ENCODE measurements at places on chromosomes 1 and 21.

DNA sequence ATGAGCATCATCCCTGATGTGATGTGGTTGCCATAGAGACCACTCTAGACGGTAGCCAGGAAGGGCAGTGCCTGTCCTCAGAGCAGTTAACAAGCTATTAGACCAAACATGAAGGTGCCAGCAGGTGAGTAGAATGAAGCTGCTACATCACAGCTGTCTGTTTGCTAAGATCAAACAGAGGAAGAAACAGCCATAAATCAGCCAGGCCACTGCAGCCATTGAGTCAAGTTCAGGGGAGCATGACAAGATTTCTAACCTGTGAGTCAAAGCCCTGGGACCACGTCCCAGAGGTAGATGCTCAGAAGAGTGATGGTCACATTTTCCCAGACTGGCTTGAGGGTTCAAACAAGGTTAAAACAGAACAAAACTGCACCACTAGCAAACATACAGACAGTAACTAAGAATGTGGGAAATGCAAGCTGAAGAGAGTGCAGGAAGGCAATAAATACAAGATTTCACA lies 450.6 kb upstream of the DAB1 start:
- no peak for DNase-seq

GRCh38 chr1:231248778-231249177 lies 7.8 kb downstream of the GNPAT start:
- DNase-seq: no peak

DNA sequence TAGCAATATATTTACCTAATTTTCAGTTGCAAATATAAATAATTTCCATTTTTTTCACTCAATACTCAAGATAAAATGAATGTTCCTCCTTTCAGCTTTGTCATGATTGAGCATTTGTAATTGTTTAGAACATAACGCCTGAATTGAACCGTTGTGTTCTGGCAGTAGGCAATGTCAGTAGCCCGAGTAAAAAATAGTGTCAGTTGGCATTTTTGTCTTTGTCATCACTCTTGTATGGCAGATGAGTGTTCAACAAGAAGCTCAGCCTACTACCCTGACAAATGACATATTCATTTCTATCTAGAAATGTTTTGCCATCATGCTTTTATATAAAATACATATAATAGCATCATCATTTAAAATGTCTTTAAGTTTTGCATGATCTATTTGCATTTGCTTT lies 691.4 kb upstream of the NCAM2 start:
- DNase-seq: no peak

DNA sequence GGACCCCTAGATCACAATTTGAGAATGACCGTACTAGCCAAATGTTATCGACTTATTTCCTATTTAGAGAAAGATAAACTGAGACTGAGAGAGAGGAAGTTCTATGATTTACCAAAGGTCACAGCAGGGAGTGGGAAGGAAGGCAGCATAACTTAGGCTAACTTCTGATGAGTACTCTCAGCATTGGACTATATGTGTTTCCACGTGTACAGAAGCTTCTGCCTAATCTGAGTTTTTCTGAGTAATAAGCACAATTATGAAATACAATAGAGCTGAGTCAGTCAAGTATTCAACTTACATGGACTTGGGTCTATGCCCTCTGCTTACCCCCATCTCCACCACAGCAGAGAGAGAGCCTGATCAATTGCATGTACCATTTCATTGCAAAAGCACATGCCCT lies 88.1 kb upstream of the HIVEP3 start:
- no peak for DNase-seq

DNA sequence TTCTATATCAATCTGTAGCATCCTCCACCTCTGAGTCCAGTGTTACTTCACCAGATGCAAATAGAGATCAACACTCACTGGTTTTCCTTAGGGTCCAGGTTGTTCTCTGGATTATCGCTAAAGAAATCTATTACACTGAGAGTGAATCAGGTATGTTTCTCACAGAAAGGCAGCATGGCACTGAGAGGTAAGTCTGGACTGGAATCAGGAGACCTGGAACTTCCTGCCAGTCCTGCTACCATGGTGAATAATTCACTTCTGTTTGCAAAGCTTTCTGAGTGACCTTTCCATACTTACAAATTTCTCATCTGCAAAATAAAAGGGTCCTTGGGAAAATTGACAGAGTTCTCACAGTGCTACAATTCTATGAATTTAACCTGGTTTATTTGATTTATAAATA lies 1583.3 kb downstream of the MRPL39 start:
- DNase-seq: no peak

DNA sequence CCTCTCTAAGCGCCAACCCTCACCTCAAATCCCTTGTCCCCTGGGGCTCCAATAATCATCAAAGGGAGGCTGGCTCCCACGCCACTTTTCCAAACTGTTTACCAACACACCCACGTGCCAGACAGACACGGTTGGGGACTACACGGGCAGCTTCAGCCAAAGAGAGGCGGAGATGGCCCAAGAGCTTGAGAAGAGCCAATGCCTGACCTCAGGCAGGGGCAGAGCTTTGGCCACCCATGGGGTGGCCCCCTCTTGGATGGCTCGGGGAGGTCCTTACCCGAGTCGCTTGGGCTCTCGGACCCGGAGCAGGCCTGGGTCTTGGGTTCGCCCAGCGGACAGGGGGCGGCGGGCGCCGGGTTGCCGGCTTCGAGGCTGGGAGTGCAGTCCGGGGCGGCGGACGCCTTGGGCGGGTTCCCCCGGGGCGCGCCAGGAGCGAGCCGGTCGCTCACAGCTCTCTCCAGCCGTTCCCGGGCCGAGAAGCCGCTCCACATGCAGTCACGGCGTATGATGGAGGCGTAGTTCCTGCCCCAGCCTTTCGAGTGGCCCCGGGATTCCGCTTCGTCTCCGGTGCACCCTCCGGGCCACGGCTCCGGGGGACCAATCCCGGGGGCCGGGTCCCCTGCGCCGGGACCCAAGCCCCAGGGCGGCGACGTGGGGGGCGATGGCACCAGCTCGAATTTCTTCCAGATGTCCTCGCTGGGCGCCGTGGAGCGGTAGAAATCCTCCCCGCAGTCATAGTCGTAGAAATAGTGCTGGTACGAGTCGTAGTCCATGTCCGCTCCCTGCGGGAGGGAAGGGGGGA lies 854 bp downstream of the MYCL start:
- DNase-seq: no peak

DNA sequence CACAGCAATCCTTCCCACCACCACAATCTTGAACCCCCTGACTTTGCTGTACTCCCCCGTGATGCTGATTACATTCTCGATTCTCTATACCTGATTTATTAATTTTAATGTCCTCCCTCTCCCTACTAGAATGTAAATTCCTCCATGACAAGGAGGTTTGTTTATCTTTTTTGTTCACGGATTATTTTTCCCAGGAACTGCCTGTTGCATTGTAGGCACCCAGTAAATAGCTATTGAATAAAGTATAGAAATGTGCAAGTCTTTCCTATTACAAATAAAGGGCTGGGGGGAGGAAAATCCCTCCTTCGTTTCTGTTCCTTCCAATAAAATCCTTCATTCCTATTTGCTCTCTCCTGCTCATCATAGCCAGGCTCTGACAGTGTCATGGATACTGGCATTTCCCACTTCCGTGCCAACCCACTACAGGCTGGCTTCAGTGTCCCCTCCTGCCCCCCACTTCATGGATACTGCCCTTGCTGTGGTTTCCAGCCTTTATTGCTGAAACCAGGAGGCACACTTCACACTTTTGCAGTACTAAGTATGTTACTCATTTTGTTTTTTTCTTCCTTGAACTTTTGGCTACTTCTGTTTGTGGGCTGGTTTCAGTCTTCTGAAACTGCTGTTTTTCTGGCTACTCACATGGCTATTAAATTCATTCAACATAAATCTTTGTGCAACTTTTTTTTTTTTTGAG lies 7.5 kb downstream of the KIF1B start:
- DNase-seq: no peak

DNA sequence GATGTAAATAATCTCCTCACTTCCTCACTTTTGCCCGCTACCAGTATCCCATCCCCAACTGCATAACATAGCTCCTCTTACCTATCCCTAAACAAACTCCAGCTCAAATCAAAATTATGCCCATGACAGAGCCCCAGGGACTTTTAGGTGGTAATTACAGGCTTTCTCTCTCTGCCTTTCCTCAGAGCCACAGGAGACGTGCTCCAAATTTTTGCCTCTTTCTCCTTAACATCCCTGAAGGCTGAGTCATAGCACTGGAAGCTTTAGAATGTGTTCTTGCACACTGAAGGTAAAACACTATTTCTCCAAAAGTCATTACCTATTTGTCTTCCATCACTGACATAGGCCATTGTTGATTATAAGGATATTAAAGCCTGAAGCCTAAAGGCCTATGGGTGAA lies 263.5 kb upstream of the PLD5 start:
- DNase-seq: no peak

DNA sequence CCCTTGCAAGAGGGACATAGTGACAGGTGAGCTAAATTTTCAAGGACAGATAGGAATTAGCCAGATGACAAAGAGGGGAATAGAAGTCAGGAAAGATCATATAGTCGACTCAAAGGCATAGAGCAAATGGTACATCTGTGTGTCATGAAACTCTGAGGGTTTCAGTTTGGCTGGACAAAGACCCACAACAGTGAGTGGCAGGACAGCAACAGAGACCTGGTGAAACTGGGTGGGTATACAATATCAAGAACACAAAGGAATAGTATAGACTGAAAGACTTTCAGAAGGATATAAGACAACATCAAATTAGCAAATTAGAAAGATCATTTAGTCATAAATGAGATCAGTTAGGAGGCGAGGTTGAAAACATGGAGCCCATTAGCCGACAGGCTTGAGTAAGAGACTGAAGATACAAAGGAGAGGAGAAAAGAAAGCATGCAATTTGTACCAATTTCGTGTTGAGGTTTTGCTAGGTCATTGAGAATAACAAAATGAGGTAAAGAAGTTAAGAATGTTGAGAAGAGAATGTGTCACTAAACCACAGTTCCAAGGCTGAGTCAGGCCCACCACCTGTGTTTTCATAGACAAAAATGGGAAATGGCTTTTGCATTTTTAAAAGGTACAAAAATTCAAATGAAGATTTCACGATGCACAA lies 213.8 kb downstream of the HHIPL2 start:
- DNase-seq: no peak

GRCh38 chr21:38495242-38495641 lies 3.0 kb downstream of the ERG start:
- no peak for DNase-seq

DNA sequence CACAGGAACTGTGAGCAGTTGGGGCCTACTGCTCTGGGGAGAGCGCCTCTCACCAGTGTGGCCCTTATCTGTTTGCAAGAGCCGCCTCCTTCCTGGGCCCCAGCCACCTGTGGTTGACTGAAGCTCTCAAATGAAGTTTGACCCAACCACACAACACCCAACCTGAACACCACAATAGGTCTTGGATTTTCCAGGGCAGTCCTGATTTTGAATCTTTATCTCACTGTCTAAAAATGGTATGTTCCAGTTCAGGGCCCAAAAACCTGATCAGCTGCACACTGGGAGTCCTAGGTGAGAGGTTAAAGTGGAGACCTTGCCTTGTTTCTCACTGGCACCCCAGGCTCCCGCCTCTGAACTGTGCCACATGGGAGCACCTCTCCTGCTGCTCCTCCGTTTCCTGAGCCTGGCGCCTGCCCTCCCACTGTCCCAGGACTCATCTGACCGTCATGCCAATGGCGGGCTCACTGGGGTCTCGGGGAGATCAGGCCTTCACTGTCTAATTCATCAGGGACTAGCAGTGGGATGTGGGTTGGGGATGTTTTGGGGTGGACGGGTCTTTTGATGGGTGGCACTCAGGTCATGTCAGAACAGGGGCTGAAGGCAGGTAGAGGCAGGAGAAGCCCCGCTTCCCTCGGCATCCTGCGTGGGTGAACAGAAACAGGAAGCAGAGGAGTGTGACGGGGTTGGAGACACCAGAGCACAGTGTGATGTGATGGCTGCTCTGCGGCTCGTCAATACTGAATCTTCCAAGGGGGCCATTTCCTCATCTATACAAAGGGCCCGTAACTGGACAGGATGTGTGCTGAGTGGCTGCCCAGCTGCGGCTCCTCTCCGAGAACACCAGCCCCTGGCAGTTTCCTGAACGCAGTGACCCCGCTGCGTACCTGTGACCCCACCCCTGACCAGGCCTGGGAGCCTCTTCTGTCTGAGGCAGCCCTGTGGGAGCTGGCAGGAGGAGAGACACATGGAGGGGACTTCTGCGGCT lies 59.6 kb upstream of the ITPKB start:
- DNase-seq: no peak

DNA sequence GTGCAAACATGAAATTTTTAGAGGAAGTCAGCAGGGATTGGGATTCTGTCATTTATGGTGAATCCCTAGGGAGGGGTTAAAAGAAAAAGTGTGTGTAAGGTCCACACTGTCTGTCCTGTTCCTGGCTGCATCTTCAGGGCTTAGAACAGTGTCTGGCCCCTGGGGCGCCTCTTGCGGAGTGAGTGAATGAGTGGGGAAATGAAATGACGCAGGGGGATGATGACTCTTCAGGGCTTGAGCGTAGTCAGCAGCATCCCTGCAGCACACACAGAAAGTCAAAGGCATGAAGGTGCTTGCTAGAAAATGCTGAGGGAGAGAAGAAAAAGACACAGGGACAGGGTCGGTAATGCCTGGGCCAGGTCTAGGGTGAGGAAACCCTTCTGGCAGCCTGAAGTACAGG lies 57.8 kb downstream of the PGBD5 start:
- no peak for DNase-seq

- DNase-seq: no peak
These were observed 91.6 kb downstream of the LRRC8C start for GRCh38 chr1:89724369-89725010.

DNA sequence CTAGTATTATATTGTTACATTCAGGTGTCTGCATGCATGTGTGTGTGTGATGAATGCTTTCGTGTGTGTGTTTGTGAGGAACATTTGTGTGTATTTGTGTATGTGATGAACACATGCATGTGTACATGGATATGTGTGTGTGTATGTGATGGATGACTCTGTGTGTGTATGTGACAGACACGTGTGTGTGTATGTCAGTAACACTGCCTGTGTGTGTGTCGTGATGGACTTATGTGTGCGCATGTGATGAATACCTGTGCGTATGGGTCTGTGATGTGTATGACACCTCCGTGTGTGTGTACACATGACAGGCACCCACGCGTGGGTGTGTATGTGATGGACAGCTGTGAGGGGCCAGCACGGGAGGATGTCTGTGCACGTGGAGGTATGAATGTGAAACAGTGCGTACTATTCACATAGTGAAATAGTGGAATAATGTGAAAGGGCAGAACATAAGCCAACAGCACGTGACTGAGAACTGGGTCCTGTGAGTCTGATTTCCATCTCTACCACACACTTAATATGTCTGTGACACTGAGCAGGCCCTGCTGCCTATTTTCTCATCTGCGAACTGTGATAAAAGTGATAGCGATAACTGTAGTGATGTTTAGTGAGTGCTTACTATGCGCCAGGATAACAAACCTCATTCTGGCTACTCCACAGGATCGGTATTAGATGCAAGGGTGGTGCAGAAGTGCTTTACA lies 41.8 kb upstream of the CSF3R start:
- no peak for DNase-seq

- DNase-seq: no peak
These were observed 5.8 kb downstream of the IFI16 start for GRCh38 chr1:159015440-159015909.

- DNase-seq: no peak
These were observed 18.9 kb upstream of the USP24 start for GRCh38 chr1:55234016-55234415.
